Right atrium auricular region (tissue), 2 donors: ENCODE measurements at places on chromosomes 5 and 9. TPM values are rescaled to one million over a fixed set of nuclear protein-coding genes. Genes with fewer than 3 reads are reported as not detected.

COL15A1 gene
- 38.2 TPM for total RNA-seq

TEX48 gene
- not detected for total RNA-seq

DNA sequence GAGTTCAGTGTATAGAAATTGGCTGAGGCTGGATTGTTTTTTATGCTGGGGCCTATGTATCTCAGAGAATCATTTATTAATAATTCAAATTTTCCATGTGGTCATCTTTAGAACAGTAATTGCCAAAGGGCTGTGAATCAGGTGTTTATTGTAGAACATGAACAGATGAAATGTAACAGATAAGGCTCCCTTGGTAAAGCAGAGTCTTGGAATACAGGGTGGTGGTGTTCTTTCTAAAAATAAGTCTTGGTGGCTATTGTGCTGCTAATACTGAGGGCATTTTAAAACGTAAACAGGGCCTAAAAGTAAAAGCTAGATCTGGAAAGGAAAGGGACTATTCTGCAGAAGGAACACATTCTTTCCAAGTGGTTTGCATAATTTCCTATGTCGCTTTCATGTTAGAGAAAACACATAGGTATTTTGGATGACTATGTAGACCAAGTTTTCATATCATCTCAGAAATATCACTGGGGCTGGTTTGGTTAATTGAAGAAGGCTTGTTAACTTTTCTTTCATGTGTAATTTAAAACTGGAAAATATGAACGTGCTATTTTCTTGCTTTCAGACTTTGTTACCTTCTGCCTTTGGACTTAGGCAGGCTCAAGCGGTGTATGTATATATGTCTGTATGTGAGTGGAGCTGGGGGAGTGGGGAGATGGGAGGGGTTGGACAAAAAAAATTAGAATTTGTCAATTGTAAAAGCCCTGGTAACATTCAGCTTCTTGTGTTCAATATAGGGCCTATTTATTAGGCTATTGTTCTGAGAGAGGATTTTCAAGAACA is 119.9 kb upstream of the ANKRD55 start:
- H3K4me3 ChIP-seq: no peak overlapping the region
- H3K27me3 ChIP-seq: no peaks in the 10 kb centered on the region
- H3K4me1 ChIP-seq: no peaks in the 10 kb centered on the region
- peak overlapping the region; percentile 47 for H3K27ac ChIP-seq

DNA sequence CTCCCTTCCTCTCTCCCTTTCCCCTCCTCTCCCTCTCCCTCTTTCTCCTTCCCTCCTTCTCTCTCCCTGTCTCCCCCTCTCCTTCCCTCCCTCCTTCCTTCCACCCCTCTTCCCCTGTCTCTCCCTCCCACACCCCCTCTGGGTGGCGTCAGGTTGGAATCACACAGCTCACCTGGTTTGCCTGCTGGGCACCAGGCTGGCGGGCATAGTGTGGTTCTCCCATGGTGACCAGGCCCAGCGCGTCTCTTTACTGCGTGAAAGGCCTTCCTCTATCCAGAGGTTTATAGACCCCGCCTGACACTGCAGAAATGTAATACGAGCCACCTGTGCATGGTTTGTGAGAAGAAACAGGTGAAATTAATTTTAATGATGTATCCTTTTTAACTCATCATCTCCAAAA is 76.2 kb downstream of the MRPL36 start:
- H3K36me3 ChIP-seq: no peaks in the 10 kb centered on the region
- H3K27ac ChIP-seq: no peak overlapping the region
- H3K4me3 ChIP-seq: no peak overlapping the region
- no peak for DNase-seq
- no peaks in the 10 kb centered on the region for H3K4me1 ChIP-seq

ECM2 gene
- 18.5 TPM for total RNA-seq

DNA sequence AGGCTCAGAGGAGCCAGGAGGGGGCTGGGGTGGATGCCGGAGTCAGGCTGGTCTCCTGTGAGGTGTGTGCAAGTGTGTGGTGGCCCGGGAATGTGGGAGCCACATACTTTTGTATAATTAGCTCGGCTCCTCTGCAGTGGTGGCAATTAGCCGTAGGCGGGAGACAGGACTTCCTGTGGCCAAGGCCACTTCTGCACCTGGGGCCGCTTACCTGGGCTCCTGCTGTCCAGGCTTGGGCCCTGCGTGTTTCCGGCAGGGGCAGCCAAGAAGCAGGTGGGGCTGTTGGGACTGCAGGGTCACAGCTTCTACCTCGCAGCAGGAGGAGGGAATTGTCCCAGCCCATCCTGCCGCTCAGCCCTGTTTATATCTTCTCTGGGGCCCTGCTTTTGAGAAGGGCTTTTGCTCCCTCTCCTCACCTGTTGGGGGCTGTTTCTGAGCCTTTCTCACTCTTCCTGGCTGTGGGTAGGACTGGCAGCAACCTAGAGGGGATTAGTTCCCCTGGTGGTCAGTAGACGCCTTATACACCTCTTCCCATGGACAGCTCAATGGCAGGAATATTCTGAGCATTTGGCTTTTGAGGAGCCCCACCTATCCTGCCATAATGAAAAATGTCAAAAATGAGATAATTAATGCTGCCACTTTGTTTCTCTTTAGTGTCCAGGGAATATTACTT is 145.4 kb upstream of the PITX1 start:
- H3K27me3 ChIP-seq: no peaks in the 10 kb centered on the region
- no peaks in the 10 kb centered on the region for H3K4me1 ChIP-seq
- H3K27ac ChIP-seq: no peak overlapping the region
- DNase-seq: peak; percentile 18
- no peaks in the 10 kb centered on the region for H3K36me3 ChIP-seq

ARL14EPL gene
- not detected for total RNA-seq

DNA sequence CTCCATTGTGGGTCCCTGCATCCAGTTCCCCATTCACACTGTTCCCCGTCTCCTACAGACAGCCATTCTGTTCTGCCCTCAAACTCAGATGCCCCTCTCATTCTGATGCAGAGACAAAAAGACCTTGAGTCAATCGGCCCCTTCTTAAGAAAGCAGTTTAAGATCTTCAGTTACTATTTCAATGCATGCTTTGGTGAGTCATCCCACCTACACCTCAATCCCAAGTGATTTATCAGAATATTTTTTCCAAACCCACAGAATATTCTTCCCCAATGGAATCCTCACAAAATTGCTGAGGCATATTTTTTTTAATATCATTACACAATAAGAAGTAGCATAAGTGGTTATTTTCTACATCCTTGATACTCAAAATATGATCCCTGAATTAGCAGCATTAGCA is 92.4 kb upstream of the SLC1A1 start:
- no peaks in the 10 kb centered on the region for H3K36me3 ChIP-seq
- no peak overlapping the region for H3K27ac ChIP-seq
- DNase-seq: no peak
- H3K27me3 ChIP-seq: no peaks in the 10 kb centered on the region

GRCh38 chr5:87770601-87771121 is 357.9 kb upstream of the CCNH start:
- no peak for DNase-seq
- H3K36me3 ChIP-seq: no peaks in the 10 kb centered on the region
- no peaks in the 10 kb centered on the region for H3K4me1 ChIP-seq
- H3K4me3 ChIP-seq: no peak overlapping the region

PCDHB12 gene
- 1.8 TPM for total RNA-seq

GDA gene
- total RNA-seq: not detected

DNA sequence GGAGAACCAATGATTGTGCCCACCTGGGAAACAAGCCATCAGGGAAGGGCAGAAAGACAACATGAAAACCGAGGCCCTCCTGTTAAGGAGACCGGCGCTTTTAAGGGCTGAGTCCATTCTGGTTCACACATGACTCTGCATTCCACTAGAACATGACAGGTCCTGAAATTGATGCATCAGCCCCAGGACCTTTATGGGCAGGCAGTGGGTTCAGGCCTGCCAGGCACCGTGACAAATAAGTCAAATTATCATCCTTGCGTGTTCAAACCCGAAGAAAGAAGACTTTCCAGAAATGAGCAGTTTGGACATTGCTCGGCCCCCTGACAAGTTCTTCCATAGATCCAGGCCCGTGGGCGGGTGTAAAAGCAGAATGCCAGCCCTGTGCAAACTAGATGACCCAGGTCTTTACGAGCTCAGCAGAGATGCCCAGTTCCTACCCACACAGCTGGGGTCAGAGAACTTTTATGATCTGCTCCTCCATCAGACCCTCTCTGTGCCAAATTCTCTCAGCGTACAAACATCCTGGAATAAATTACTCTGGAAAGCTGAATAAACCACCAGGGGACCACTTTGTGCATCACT is 295.5 kb upstream of the WWC1 start:
- no peaks in the 10 kb centered on the region for H3K27me3 ChIP-seq
- H3K4me1 ChIP-seq: no peaks in the 10 kb centered on the region
- H3K27ac ChIP-seq: no peak overlapping the region

DNA sequence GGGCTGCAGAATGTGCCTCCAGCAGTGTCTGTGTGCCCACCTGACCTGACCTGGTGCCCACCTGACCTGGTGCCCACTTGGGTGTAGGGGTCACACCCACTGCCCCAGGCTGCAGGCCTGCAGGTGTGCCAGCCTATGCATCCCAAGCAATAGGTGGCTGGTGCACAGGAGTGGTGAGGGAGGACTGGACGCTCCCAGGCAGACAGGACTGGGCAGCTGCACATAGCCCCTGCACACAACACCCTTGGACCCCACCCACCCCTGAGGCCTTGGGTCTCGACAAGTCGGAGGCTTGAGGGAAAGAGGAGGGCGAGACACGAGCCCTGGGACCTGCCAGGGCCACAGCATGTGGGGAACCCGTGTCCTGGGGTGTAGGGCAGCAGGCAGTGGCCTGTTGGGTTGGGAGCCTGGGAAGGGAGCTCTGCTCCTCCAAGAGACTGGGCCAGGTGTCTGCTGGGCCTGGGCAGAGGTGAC is 10.8 kb upstream of the NRARP start:
- H3K36me3 ChIP-seq: no peaks in the 10 kb centered on the region
- no peaks in the 10 kb centered on the region for H3K27me3 ChIP-seq
- no peaks in the 10 kb centered on the region for H3K4me1 ChIP-seq
- no peak overlapping the region for H3K4me3 ChIP-seq

SHOC1 gene
- not detected for total RNA-seq

- H3K4me1 ChIP-seq: no peaks in the 10 kb centered on the region
- no peak overlapping the region for H3K4me3 ChIP-seq
- H3K27me3 ChIP-seq: no peaks in the 10 kb centered on the region
- H3K27ac ChIP-seq: no peak overlapping the region
These were observed 162.5 kb upstream of the KIF2A start for GRCh38 chr5:62143268-62144229.

GRCh38 chr5:151195622-151196021 is 28.3 kb downstream of the CCDC69 start:
- no peak overlapping the region for H3K4me3 ChIP-seq
- H3K27me3 ChIP-seq: no peaks in the 10 kb centered on the region
- peaks cover 45% of the 10 kb centered on the region for H3K36me3 ChIP-seq
- DNase-seq: peak; percentile 56
- H3K27ac ChIP-seq: no peak overlapping the region

GRCh38 chr9:104775574-104775936 is 11.6 kb downstream of the NIPSNAP3B start:
- H3K36me3 ChIP-seq: peaks cover 8% of the 10 kb centered on the region
- no peak overlapping the region for H3K4me3 ChIP-seq
- peaks cover 34% of the 10 kb centered on the region for H3K4me1 ChIP-seq
- peak overlapping the region; percentile 88 for H3K27ac ChIP-seq
- no peak for DNase-seq

GRCh38 chr5:180161420-180162303 is 47.3 kb downstream of the RASGEF1C start:
- no peaks in the 10 kb centered on the region for H3K4me1 ChIP-seq
- no peaks in the 10 kb centered on the region for H3K27me3 ChIP-seq
- H3K36me3 ChIP-seq: no peaks in the 10 kb centered on the region

TMOD1 gene
- total RNA-seq: 118 TPM

- no peaks in the 10 kb centered on the region for H3K27me3 ChIP-seq
- no peaks in the 10 kb centered on the region for H3K36me3 ChIP-seq
- DNase-seq: no peak
- H3K4me3 ChIP-seq: no peak overlapping the region
- H3K27ac ChIP-seq: no peak overlapping the region
These were observed 43.2 kb downstream of the RGMB start for GRCh38 chr5:98816582-98817222.

ADGRV1 gene
- 1.8 TPM for total RNA-seq

GOLGA2 gene
- total RNA-seq: 83.3 TPM

DNA sequence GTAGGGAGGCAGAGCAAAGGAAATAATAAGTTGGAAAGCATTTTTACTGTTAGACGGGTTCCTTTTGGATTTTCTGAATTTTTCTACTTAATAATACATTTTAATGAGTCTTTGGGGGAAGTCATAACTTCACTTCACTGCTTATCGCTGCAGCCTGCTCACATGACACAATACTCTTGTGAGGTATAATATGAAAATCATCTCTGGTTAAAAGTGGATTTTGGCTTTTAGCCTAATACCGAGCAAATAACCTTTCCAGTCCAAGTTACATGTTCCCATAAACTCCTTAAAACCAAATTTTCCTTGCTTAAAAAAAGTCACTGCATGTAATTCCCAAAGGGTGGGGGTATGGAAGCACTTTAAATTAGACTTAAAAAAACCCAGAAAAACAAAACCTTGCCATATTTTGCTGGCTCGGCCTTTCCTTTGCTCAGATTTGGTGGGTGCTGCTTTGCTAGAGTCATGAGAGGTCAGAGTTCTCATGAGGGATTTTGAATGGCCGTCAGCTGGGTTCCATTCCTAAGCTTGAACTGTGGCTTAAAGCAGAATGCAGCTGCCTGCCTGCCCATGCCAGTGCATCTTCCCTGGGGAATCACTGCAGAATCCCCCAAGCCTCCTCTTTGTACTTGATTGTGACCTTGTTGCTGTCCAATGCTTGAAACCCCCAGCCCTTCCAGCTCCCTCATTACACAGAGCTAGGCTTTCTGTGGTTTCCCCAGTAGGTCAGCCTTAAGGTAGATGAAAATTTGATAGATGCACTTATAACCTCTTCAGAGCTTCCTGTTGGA is 331.8 kb downstream of the KDM4C start:
- no peak overlapping the region for H3K27ac ChIP-seq
- DNase-seq: no peak
- no peaks in the 10 kb centered on the region for H3K4me1 ChIP-seq
- H3K4me3 ChIP-seq: no peak overlapping the region
- no peaks in the 10 kb centered on the region for H3K27me3 ChIP-seq
- H3K36me3 ChIP-seq: no peaks in the 10 kb centered on the region
